ENCODE measurements at places on chromosomes 6 and 20.
A peak's percentile ranks its signal among the peaks of the same experiment; 100 is the strongest.

DNA sequence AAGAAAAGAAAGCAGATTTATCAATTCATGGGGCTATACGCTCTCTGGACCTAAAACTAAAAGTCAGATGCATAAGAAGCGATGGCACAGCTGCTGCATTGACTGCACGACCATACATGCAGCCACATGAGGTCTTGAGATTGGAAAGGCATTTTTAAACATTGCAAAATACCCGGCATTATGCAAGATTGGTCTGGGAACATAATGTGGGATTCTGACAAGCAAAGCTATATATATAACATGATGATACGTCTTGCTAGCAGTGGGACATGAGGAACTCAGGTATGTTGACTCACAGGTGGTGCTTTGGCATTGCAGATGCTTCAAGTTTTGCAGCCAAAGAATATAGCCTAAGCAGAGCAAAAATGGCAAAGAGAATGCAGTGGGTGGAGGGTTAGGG lies 55.1 kb downstream of the SAMD3 start:
- DNase-seq, result no peak

- no peak for DNase-seq
Measured at GRCh38 chr20:56516631-56517030, 7.9 kb upstream of the FAM209A start.

DNA sequence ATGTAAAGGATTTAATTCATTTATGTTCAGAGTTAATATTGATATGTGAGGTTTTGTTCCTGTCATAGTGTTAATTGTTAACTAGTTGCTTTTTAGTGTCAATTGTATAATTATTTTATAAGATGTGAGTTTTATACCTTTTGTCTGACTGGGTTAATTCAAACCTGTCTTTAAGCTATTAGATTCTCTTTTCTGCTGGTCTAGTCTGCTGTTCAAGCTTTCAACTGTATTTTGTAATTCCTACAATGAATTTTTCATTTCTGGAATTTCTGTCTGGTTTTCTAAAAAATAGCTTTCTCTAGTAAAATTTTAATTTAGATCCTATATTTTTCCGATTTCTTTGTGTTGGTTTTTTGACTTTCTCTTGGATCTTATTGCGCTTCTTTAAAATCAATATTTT lies 26.5 kb downstream of the IGF2R start:
- no peak for DNase-seq

DNA sequence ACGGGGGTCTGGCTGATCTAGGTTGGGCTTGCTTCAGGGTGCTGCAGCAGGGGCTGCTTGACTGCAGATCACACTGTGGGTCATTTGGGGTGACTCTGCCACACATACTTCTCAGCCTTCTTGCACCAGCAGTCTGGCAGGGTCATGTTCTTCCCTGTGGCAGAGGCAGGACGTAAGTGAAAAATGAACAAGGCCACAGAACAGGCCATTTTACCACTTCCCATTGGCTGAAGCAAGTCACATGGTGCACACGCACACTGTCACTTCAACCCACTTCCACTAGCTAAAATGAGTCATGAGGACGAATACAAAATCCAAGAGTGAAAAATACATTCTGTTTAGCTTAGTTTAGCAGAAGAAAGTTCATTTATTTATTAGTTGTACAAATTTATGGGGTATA lies 168.6 kb upstream of the GGTLC1 start:
- no peak for DNase-seq

DNA sequence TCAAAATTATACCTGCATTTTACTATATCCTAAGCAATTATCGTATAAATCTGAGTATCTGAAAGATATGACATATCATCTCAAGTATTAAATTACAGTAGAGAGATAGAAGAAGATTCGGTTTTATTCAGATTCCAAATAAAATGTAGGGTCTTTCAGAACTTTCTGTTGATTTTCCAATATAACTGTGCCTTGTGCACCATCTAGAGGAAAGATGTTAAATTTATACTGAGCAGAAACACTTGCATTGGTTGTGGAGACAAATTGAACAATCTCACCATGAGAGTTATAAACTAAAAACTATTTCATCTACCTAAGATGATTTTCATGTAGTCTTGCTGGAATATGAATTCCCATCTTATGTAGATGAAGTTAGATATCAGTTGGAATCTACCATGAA lies 26.8 kb upstream of the HSF2 start:
- DNase-seq, result no peak

- DNase-seq, result no peak
Measured at GRCh38 chr6:786946-787763, 94.2 kb upstream of the EXOC2 start.

GRCh38 chr6:23446469-23446967 lies 679.5 kb upstream of the NRSN1 start:
- peak; percentile 12 for DNase-seq

DNA sequence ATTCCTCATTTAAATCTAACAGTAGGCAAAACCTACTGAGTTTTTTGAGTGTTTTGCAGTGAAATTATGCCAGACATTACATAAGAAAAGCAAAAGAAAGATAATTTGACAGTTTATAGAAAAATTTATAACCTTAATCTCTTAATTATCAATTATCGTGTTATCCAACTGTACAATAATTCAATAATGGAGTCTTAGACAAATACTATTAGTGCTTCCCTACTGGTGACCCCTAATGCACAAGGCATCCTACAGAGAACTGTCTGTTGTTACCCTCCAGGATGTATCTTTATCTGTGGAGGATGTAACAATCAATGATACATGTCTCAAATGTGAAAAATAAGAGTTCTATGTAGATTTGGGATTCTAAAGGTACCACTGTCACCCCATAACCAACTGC lies 1687.6 kb downstream of the GRIK2 start:
- DNase-seq, result no peak

- DNase-seq, result no peak
Measured at GRCh38 chr6:160396292-160396691, 48.1 kb downstream of the SLC22A3 start.

DNA sequence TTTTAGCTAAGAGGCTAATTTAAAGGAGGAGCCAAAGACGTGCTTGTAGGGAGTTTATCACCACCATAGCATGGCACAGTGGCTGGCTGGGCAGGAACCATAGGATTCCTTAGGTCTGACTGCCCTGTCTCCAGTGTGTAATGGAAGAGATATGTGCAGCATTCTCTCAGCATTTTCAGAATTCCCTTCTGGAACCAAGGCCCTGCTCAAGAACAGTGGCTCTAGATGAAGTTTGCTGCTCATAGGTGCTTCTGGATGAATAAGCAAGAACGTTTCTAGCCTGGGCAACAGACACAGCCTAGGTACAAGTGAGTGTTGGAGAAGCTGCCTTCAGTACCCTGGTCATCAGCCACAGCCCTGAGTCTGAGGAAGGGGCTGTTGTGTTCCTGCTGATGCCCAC lies 69.1 kb downstream of the LCA5 start:
- DNase-seq, result no peak

- DNase-seq, result no peak
Measured at GRCh38 chr6:142013287-142013686, 119.4 kb upstream of the GJE1 start.

DNA sequence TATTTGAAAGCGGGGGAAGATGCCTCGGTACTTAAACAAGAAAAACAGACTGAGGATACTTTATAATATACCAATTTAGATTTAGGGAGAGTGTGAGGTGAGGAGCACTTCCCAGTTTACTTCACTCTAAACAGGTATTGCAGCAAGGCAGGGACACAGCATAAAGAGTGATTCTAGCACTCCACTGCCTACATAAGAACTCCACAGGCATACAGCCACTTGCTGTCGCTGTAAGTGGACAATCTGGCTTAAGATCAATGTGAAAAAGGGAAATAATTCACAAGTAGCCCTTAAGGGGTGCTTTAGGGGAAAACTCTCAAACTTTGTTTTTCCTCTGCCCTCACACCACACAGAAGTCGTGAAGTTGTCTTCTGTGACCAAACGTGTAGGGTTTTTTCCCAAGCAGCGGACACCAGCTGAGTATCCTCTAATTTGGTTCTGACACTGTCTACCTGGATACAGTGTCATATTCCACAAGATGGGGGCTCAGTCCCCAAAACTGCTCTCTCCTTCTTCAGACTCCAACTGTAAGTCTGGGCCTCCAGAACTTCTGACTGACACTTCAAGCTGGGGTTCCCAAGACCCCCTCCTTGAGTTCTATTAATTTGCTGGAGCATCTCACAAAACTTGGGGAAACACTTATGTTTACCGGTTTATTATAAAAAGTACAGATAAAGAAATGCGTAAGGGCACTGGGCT lies 9.3 kb downstream of the ADNP start:
- DNase-seq, result no peak

DNA sequence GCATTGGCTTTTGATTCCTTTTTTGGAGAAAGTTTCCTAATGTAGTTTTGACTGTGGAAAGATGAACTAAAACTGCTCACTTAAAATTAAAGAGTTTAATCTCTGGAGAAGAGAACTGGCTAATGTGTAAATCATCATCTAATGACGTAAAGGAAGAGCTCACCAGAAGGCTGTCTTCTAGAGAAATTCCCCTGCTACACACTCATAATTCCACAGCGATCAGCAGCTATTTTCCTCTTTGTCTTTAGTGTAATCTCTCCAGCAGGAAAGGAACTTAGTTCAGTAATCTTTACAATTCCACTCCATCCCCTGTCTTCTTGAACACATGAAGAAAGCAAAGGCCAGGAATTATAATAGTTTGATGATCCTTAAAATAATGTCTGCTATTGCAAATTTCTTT lies 15.8 kb downstream of the SPTLC3 start:
- no peak for DNase-seq

- no peak for DNase-seq
Measured at GRCh38 chr20:33296206-33296605, 13.2 kb downstream of the BPIFB1 start.

DNA sequence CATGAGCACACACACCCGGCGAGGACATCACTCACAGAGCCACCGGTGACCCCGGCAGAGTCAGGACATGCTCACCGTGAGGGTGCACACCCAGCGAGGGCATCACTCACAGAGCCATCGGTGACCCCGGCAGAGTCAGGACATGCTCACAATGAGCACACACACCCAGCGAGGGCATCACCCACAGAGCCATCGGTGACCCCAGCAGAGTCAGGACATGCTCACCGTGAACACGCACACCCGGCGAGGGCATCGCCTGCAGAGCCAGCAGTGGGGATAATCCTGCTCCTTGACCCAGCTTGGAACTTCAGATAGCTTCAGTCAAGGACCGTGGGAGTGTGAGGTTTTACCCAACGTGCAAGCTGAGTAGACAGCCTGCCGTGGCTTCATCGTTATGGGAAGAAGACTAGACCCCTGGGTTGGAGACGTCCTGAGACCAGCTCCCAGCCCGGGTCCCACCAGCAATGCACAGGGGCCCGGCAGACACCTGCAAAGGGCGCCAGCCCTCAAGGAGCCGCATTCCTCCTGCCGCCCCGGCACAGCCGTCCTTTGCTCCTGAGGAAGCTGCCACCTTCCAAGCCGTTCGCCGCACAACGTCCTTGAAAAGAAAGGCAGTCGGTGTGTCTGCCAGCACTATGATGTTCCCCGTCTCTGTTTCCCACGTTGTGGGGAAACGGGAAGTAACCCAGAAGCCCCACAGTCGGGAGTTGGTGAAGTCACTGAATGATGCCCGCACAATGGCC lies 192.3 kb downstream of the DLL1 start:
- DNase-seq, result no peak

- no peak for DNase-seq
Measured at GRCh38 chr6:71967436-71967835, 81.1 kb downstream of the RIMS1 start.

GRCh38 chr6:71737953-71738352 lies 148.4 kb upstream of the RIMS1 start:
- DNase-seq, result no peak

DNA sequence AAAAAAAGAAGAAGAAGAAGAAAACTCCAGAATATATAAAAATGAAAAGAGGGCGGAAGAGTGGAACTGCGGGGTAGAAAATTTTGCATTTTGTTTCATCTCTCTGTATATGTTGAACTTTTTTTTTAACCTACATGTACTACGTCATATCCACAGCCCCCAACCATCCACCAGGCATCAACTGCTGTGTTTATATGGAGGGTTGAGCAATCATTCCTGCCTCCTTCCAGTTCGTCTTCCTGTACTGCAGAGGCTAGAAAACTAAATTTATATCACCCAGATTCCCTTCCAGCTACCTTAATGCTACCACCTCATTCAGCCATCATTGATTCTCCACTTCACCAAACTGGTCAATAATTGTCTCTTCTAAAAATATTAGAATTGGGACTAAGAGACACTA lies 9.5 kb upstream of the SIGLEC1 start:
- no peak for DNase-seq

- DNase-seq, result no peak
Measured at GRCh38 chr6:135505648-135506047, 8.1 kb upstream of the AHI1 start.

DNA sequence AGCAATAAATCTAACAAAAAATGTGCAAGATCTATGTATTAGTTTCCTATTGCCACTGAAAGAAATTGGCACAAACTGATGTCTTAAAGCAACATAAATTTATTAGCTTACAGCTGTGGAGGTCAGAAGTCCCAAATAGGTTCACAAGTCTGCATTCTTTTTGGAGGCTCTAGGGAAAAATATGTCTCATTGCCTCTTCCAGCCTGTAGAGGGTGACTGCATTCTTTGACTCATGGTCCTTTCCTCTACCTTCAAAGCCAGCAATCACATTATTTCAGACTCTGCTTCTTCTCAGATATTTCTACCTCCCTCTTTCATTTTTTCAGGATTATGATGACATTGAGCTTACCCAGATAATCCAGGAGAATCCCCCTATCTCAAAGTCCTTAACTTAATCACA lies 1531.1 kb downstream of the KHDRBS2 start:
- DNase-seq, result no peak

GRCh38 chr6:96876886-96877545 lies 20.7 kb downstream of the NDUFAF4 start:
- DNase-seq, result no peak

- DNase-seq, result no peak
Measured at GRCh38 chr20:24425523-24426135, 43.8 kb upstream of the SYNDIG1 start.

GRCh38 chr6:61953851-61954250 lies 332.2 kb downstream of the KHDRBS2 start:
- no peak for DNase-seq

DNA sequence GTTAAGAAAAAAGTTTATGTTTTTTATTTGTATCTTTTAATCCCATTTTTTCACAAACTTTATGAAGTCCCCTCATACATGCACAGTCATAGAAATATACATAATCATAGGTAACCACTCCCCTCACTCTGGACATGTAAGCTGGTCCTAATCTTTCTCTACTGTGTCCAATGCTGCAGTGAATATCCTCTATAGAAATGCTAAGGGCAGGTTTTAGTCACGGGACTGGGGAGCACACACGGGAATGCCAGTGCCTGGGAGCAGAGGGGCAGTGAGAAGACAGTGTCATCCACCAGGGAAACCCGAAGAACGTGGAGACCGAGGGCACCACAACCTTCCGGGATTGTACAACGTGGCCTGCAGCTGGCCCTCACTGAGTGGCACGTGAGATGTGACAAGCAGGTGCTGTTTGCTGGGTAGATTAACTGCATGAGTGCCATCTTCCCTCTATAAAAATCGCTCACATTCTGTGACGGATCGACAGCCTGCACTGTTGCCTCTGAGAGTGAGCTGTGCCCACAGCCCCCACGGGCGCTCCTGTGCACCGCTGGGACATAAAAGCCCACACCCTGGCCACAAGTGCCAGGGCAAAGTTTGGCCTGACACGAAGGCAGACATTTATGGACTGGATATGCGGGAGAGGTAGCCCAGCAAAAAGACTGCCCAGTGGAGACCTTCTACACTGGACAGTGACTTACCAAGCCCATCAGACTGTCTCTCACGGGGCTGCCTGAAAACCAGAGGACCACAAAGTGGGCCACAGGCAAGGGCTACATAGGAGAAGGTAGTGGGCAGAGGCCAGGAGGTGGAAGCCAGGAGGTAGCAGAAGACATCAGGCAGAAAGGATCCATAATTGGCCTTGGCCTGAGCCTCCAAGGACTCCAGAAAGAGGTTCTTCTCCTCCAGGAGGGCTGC lies 63.2 kb downstream of the FGD2 start:
- no peak for DNase-seq

Data from frontal cortex (tissue), 4 donors.